Activated naive CD8-positive, alpha-beta T cell treated with anti-CD3 and anti-CD28 coated beads, Interleukin-2, amount 10 ng/mL, durations not matched to agents 7 days and 5 days (primary cell): ENCODE measurements at places on chromosomes 6 and 20.

DNA sequence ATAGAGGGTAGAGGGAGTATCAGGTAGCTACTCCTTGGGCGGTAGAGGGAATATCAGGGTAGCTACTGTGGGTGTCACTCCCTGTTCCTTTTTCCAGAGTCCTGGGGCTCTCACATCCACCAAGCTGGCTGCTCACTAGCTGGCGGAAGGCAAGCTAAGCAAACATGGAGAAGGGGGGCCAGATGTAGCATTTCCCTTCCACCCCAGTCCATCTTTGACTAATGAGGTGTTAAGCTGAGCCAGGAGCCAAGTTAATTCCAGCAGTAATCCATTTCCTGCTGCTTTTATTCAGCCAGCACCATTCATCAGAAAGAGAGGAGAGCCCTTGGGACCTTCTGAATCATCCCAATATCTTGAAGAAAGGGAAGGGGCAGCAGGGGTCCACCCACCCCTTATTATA lies 330.0 kb downstream of the ZFAND3 start:
- DNase-seq = no peak

DNA sequence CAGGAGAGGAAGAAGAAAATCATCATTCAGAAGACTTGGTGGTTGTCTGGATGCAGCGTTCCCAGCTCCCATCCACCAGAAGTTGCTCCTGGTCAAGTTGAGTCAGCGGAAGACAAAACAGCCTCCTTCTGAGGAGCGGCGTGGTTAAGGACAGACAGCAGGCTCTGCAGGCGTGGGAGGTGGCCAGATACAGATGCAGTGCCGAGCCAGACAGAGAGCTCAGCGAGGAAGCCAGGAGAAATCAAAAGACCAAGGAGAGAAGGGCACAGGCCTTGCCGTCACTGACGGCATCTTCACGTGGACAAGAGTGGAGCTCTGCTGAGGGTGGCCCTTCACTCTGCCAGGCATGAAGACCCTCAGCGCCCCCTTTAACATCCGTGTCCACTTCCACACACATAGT lies 158.5 kb downstream of the THBS2 start:
- DNase-seq = no peak

- no peak for DNase-seq
These were observed 721.9 kb upstream of the HS3ST5 start for GRCh38 chr6:115064680-115065079.

GRCh38 chr6:53547166-53547810 lies 2.4 kb upstream of the GCLC start:
- peak; percentile 34 for DNase-seq

DNA sequence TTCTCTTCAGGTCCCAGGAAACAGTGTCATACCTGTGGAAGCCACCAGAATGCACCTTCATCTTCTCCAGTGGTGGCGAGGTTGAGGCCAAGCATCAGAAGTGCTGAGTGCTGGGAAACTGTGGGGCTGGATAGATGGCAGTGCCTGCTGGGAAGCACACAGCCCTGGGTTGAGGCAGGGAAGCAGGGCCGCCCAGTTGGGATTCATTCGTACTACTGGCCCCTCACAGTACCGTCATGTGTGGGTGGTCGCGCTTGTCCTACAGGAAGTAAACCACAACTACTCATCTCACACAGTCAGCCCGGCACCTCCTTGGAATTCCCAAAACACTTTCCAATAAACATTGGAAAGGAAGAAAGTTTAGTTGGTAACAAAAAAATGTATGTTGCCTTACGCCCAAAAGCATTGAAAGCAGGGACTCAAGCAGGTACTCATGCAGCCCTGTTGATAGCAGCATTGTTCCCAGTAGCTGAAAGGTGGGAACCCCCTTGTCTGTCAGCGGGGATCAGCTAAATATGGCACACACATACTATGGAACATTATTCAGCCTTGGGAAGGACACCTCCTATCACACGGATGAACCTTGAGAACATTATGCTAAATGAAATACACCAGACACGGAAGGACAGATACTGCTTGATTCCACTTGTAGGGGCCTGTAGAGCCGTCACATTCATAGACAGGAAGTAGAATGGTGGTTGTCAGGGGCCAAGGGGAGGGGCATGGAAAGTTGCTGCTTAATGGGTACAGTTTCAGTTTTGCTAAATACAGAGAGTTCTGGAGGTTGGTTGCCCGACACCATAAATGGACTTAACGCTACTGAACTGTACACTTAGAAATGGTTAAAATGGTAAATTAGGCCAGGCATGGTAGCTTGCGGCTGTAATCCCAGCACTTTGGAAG lies 162.7 kb downstream of the MTHFD1L start:
- DNase-seq = no peak

DNA sequence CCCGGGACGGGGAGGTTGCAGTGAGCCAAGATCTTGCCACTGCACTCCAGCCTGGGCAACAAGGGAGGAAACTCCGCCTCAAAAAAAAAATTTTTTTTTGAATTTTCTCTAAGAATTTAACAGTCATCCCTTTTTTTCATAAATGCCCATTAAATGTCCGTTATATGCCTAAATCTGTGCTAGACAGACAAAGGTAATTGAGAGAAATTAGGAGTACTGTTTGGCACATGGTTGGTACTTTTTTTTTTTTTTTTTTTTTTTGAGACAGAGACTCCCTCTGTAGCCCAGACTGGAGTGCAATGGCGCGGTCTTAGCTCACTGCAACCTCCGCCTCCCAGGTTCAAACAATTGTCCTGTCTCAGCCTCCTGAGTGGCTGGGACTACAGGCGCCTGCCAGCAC lies 1.7 kb downstream of the PCMT1 start:
- no peak for DNase-seq

DNA sequence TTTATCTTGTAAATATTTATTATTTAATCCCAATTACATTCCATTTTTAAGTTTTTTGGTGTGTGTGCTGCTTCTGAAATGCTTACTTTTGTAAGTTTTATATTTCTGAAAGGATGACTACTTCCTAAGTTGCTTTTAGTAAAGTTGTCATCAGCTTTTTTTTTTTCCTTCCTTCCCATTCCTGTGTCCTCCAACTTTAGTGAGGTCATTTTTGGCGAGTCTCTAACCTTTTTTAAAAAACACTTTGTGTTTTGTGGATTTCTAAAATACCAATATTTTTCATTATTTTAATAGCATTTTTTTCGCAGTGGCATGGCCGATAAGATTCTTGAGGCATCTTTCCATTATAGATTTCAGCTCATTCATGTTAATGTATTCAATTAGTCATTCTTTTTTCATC lies 30.9 kb downstream of the FIG4 start:
- no peak for DNase-seq

- no peak for DNase-seq
These were observed 229.9 kb downstream of the HACE1 start for GRCh38 chr6:104629826-104630225.

DNA sequence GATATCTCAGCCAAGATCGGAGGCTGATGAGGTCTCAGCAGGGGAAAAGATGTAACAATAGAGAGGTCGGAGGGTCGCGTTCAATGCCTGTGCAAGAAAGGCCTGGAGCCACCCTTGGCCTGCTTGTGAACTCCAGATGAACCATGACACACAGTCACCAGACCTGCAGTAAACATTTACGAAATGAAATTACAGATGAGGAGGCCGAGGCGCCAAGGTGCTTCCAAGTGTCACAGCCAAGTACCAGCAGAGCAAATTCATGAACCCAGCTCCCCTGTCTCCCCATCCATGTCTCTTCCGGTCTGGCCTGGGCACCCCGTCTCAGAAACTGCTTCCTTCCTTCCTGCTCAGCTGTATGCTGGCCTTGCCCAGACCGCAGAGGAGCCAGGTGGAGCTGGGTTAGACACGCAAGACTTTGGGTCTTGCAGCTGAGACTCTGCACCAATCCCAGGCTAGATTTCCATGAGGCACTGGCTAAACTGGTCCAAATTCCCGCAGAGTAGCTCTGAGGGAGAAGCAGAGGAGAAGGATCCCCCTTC lies 48.1 kb downstream of the CHMP4B start:
- DNase-seq = peak; percentile 69

DNA sequence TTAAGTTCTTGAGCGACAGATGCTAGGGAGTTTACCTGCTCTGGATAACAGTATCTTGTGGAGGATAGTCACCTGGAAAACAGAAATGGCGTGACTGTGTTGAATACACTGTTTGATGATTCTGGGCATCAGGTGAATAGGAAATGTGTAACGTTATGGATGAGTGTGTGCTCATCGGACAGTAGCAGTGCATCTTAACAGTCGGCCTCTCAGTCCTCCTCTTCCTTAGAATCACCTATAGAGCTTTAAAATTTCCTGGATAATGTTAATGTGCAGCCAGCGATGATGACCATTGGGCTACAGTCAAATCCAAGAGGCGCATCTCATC lies 217.7 kb downstream of the OR2B2 start:
- DNase-seq = no peak

DNA sequence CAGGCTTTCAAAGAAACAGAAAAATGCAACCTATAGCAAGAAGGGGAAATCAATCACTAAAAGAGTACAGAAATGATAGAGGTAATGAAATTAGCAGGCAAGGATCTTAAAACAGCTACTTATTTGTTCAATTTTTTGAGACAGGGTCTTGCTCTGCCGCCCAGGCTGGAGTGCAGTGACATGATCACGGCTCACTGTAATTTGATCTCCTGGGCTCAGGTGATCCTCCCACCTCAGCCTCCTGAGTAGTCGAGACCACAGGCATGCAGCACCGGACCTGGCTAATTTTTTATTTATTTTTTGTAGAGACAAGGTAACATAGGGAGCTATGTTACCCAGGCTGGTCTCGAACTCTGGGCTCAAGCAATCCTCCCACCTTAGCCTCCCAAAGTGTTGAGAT lies 21.6 kb downstream of the TFB1M start:
- no peak for DNase-seq

DNA sequence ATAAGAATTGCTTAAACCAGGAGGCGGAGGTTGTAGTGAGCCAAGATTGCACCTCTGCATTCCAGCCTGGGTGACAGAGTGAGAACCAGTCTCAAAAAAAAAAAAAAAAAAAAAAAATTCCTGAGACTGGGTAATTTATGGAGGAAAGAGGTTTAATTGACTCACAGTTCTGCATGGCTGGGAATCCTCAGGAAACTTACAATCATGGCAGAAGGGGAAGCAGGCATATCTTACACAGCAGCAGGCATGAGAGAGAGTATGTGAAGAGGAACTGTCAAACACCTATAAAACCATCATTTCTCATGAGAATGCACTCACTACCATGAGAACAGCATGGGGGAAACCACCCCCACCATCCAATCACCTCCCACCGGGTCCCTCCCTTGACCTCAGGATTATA lies 1.8 kb upstream of the FKBP1A start:
- no peak for DNase-seq
